H9 (cell line): ENCODE measurements at places on chromosomes 7 and 10. TPM values are rescaled to one million over a fixed set of nuclear protein-coding genes. Genes with fewer than 3 reads are reported as not detected.

DNA sequence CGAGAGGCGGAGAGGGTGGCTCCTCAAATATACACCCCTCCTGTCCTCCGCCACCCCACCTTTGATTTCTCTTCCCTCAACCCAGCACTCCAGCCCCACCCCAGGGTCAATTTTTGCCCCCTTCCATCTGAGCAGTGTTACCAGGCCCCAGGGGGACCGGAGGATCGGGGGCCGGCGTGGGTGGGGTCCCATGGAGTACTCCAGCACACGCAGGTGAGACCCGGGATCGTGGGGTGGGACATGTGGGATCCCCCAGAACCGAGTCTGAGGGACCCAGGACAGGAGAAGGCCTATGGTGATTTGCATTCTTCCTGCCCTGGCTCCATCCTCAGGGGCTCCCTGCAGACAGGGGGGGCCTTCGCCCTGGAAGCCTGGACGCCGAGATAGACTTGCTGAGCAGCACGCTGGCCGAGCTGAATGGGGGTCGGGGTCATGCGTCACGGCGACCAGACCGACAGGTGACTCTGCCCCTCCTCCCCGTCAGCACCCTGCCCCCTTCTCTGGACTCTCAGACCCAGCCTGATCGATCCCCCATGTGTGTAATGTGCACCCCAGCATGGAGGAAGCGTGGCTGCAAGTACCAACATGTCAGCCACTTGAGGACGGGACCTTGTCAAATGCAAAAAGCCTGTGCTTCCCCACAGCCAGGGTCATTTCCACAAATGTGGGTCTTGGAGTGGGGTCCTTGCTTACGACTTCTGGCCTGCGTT lies 744 bp downstream of the TRIP6 start:
- peaks cover 53% of the 10 kb centered on the region for H3K36me3 ChIP-seq
- H3K4me3 ChIP-seq: peak overlapping the region; percentile 97
- H3K27ac ChIP-seq: no peak overlapping the region
- no peaks in the 10 kb centered on the region for H3K27me3 ChIP-seq
- H3K4me1 ChIP-seq: no peaks in the 10 kb centered on the region; the same call in 1 of the 2 replicates

DNA sequence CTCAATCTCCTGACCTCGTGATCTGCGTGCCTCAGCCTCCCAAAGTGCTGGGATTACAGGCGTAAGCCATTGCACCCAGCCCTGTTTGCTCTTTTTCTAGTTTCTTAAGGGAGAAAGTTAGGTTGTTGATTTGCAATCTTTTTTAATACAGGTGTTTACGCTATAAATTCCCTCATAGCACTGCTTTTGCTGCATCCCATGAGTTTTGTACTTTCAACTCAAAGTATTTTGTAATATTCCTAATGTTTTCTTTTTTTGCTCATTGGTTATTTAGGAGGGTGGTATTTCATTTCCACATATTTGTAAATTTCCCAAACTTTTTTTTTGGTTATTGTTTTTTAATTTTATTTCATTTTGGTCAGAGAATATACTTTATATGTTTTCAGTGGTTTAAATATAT lies 11.6 kb downstream of the TPST1 start:
- no peak for DNase-seq
- no peaks in the 10 kb centered on the region for H3K36me3 ChIP-seq
- no peaks in the 10 kb centered on the region for H3K4me1 ChIP-seq
- no peaks in the 10 kb centered on the region for H3K27me3 ChIP-seq

DNA sequence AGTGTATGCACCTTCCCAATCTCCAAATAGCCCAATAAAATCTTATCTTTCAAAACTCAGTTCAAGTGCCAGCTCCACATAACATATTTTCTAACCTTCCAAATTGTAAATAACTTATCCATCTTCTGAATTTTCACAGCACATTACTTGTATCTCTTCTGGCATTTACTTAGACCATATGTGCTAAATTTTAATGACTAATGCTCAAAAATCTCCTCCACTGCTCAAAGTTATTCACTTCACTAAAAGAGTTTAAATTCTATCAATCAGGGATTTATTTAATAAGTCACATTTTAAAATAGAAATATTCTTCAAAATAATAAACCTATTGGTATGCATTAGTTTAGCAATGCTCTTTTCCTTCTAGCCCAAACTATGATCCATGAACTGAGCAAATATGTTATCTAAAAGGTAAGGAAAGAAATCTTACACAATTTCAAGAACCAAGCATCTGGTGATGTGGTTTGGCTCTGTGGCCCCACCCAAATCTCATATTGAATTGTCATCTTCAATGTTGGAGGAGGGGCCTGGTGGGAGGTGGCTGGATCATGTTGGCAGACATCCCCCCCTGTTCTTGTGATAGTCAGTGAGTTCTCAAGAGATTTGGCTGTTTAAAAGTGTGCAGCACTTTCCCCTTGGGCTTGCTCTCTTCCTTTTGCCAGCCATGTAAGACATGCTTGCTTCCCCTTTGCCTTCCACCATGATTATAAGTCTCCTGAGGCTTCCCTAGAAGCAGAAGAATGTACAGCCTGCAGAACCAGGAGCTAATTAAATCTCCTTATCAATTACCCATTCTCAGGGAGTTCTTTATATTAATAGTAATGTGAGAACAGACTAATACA lies 28.1 kb upstream of the GPR22 start:
- H3K27ac ChIP-seq: no peak overlapping the region
- H3K36me3 ChIP-seq: no peaks in the 10 kb centered on the region; the same call in 2 of the 3 replicates
- no peaks in the 10 kb centered on the region for H3K4me1 ChIP-seq
- H3K27me3 ChIP-seq: no peaks in the 10 kb centered on the region
- no peak overlapping the region for H3K4me3 ChIP-seq

DNA sequence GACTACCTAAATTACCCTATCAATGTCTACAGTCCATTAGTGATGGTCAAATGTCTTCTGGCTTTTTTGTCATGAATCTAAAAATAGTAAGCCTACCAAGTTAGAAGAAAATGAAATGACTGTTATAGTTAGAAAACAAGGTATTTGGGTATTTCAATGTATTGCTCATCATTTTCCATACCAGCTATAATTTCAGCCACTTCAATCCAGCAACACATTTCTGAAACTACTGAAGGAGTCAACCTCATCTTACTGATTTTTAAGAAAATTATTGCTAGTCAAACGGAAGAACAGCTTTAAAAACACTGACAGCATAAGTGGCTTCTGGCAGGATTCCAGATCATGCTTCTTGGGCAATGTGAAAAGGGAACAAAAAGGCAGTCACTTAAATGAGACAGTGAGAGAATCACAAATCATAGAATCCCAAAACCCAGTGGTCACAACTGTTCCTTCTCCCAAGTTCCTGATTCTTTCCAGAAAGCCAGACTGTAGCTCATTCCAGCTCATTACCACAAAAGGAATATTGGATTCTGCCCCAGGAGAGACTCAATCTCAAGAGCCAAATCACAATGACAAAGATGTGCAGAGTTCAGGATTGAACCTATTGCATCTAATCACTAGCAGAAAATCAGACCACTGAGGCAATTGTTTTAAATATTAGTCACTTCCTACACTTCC lies 61.2 kb upstream of the LRRN3 start:
- H3K4me1 ChIP-seq: no peaks in the 10 kb centered on the region
- H3K36me3 ChIP-seq: no peaks in the 10 kb centered on the region
- no peaks in the 10 kb centered on the region for H3K27me3 ChIP-seq
- DNase-seq: no peak

- H3K36me3 ChIP-seq: no peaks in the 10 kb centered on the region
- DNase-seq: peak; percentile 48
Measured at GRCh38 chr7:42617806-42618457, 293.9 kb downstream of the C7orf25 start.

LRRC18 gene
- total RNA-seq: not detected in 2 replicates

TRUB1 gene
- total RNA-seq: 19.5 and 20.6 TPM in 2 replicates

NEBL gene
- 20.4 and 20.9 TPM in 2 replicates for total RNA-seq

PRKAR2B gene
- total RNA-seq: 15.2 and 16.6 TPM in 2 replicates
